ENCODE measurements at places on chromosomes 7 and 10.

DNA sequence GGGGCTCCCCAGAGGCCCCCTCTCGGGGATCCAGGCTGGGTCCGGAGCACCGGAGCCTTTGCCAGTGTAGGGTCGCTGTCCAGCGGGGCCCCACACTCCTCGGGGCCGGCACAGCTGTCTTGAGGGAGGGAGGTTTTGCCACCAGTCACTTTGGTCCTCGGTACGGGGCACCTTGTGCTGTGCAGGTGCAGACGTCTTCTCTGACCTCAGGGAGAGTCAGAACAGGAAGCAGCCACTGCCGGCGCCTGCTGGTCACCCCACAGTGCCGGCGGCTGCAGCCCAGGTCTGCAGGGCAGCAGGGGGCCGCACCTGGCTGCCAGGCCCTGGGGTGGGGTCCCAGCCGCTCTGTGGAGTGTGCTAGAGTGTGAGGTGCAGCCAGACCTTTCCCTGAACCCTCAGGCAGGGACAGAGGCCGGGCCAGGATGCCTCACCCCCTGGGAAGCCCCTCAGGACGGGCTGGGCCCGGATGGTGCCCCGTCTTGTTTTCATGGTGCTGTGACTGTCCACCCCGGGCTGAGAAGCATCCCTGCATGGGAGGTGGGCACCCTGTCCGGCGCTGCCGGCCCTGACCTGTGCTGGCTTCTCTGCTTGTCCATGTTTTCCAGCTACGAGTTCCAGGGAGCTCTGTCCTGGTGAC lies 8.2 kb downstream of the MAFK start:
- DNase-seq = no peak

DNA sequence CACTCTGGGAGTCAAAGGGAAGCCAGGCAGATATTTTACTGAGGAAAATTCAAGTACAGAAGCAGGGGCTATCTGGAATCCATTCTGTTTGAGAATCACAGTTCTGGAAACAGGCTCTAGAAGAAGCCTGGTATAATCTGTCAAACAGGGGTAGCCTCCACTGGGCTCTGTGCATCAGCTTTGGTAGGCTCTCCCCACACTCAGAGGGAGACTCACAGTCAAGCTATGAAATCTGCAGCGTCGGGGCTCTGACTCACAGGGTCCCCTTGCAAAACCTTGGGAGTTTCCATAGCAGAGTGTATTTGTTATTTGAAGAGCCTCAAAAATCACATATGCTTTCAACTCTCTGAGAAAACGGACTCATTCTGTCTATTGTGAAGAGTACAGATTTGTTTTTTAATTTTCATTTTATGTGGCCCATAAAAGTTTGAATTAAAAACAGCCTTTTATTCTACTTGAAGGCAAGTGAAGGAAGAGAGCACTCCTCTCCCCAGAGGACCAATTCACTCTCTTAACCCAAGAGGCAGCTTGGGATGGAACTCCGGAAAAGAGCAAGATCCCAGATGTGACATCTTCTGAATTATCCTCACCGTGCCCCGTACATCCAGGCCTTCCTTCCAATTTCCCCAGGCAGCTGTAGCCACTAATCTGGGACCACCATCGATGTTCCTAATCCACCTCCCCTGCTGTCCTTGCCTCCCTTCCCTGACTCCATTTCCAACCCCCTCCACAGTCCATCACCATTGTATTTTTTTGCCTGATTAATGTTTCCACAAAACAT lies 590.9 kb upstream of the MGMT start:
- no peak for DNase-seq

DNA sequence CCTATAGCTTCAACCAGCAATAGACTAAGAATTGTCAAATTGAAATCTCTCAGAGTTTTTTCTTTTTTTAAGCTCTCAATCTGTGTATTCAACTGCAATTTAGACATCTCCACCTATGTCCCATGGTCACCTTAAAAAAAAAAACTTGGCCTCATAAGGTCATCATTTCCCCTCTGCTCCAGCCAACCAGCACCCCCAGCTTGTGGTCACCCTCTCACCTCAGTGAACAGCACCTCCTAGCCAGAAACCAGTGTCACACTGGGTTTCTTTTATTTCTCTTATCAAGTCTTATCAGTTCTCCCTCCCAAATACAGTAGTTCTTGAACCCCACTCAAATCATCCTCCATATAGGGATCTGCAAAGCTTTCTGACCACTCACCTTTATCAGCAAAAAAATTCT lies 4.0 kb downstream of the ITGB1 start:
- DNase-seq = no peak

DNA sequence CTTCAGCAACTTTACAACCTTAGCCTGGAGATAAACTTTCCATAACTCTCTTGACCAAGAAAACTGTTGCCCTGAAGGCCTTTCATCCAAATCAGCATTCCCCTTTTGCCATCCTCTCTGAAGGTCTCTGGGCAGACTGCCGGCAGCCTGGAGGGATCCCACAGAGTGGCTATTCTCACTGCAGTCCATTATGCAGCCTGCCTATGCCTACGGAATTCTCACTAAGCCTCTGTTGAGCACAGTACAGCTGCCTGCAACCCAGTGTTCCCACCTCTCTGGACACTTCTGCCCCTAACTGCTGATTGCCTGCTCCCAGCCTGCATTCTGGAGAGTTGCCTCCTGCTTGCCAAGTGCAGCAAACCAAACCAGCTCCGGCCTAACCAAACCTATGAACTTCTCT lies 548.9 kb upstream of the STEAP1 start:
- no peak for DNase-seq

GRCh38 chr7:117666031-117666430 lies 186.2 kb downstream of the CFTR start:
- no peak for DNase-seq

- DNase-seq = peak; percentile 53
These were observed 238.2 kb downstream of the BUB3 start for GRCh38 chr10:123392182-123392963.

DNA sequence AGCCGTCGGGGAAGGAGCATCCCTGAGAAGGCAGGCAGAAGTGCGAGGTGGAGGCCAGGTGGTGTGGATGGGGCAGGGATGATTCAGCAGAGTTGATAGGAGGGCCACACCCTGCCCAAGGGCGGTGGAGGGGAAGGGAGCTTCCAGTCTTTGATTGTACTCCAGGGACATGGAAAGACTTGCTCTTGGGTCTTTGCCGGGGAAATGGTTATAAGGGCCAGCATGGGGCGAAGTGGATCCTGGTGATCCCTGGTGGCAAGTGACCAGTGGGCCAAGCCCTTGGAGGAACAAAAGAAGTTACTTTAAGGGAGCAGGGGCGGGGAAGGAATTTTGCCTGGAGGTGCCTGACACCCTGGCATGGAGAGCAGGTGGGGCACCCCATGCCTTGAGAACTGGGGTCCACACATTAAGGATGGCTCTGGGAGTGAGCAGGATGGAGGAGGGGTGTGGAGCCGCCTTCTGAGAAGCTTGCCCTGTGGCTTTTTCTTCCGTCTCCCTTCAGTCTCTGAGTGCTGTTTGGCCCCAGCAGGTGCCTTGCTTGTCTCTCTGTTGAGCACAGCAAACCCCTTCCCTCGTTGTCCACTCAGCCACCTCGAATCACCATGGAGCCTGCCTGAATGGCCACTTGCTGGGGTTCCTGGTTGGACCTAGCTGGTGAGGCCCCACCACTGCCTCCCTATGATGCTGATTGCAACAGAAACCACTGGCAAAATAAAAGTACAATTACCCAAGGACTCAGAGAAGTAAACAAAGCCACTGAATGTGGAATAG lies 83.9 kb downstream of the RAMP3 start:
- no peak for DNase-seq

GRCh38 chr7:28986765-28987110 lies 28.6 kb upstream of the TRIL start:
- no peak for DNase-seq

- no peak for DNase-seq
These were observed 95.0 kb downstream of the DYNC1I1 start for GRCh38 chr7:95867309-95867708.

DNA sequence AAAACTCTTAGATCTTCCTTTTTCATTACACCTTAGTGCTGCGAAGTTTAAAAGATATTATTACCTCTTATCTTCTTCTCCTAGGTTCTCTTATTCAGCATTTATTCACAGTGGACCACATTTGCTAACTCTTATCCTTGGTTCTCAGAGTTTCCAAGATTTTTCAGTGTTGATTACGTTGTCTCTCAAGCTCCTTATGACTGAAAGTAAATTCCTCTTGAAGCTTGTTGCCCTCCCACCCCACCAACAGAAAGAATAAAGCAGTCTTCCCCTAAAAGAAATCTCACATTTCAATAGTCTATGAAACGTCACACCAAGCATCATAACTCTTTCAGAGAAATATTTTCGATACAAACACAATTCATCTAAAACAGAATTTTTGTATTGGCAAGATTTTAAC lies 362.5 kb downstream of the MAGI2 start:
- no peak for DNase-seq

GRCh38 chr10:4474829-4475228 lies 351.2 kb upstream of the AKR1E2 start:
- no peak for DNase-seq

DNA sequence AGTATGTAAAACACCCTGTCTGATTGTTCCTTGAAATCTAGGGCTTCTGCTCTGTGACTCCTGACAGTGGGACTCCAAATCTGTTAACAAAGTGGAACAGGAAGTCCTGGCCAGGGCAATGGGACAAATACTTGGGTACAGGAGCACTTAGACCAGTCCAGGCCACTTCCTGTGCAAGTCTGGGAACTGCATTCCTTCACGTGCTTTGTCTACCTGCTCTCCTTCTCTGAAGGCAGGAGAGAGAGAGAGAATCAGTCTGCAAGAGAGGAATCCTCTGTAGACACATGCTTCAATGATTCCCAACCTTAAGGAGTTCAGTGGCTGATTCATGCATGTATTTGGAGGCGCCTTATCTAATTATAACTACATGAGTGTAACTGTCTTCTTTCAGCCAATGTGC lies 530.2 kb downstream of the GATA3 start:
- no peak for DNase-seq

DNA sequence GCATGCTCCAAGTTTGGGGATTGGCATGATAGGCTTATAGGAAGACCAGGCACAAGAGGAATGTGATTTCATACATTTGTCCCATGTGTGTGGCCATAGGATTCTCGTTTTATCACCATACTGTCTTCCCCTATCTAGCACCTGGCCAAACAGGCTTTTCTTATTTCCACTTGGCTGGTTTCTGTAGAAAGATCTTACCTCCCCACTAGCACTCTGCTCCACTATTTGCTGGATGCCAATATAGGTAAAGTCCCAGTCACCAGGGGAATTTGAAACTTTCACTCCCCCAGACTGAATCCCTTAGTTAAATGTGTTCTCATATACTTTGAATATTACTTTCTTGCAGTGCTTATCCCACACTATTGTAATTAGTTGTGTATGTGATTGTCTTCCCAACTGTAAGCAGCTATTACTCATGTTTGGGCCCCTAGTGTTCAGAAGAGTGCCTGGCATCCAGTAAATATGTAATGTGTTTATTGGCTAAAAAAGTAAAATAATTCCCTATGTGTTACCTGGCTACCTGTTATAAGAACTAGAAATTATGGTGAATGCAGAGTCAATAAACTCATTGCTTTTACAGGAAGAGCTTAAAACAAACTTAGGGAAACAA lies 109.0 kb downstream of the LRMDA start:
- no peak for DNase-seq

DNA sequence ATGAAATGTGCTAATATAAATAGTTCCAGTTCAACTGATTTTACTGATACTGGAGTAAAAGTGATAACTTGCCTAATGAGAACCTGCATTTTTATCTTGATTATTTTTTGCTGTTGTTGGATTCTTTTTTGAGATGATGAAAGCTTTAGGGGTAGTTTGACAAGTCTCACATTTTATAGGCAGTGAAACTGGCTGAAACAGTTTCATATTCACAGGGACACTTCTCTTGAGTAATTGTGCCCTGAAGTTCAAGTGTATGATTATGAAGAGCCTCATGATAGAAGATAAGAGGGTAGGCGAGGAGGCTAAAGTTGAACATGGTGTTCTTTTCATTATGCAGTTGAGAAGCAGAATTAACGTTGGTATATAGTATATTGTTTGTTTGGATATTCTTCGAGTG lies 5.1 kb downstream of the AUTS2 start:
- no peak for DNase-seq

DNA sequence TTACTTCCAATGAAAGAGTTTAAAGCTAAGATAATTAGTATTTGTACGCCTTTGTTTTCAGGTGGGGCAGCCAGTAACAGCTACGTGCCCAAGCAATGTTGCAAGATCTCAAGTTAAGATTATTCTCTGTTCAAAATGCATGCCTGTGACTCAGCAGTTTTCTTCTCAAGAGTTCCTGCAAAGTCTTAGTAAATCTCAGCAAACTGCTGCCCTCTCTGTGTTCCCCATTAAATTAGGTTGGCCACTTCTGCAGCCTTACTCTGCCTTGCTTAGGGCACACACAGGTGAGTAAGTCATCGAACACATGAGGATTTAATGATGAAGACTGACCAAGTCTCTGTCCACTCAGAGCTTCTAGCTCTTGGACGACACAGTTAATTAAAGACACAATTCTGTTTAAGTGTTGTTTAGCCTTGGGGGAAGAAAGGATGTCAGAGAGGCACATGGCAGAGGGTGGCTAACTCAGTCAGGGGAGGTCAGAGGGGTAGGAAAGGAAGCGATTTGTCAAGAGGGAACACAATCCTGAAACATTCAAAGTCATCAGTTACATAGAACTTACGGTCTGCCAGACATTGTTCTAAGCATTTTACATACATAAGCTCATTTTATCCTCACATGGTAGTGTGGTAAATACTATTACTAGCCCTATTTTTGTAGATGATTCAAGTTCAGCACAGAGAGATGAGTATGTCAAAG lies 20.2 kb upstream of the SLC35G1 start:
- no peak for DNase-seq

DNA sequence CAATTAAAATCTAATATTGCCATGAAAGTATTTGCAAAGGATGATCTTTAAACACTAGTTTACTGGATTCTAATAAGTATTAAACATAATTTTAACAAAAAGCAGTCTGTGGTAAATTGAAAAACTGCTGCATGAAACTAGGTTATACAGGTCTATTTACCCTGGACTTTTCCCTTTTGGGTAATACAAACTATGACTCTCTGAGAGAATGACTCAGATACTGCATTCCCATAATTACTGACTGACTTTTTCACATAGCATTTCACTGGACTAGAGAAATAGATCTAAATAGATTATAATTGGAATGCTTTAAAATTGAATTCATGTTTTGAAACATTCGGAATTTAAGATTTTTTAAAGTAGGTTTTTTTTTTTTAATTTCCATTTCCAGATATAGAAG lies 395.7 kb downstream of the THSD7A start:
- no peak for DNase-seq

DNA sequence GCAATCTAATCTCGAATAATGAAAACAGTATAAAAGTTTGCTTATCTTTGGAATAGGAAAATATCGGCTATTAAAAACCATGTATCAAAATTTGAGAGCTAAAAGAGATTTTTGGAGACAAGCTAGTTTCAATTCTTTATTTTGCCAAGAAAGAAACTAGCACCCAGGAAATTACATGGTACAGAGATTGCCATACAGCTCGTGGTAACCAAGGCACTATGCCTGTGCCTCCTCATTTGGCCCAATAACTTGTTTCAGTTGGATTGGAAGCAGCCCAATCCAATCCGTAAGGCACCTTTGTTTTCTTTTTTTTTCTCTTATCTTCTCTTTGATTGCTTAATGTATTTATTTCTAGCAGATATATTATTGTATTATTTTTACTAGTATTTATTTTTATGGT lies 55.0 kb downstream of the GNAI1 start:
- no peak for DNase-seq

Data from GM12891 (cell line).